NCI-H1092 treated with DMSO at 0.1 percent for 48 hours (cell line): ENCODE measurements at places on chromosomes 7 and 10.
A peak's percentile ranks its signal among the peaks of the same experiment; 100 is the strongest.

GRCh38 chr10:109851616-109852474, 71.5 kb downstream of the XPNPEP1 start:
- DNase-seq: no peak

- DNase-seq: no peak
Measured at GRCh38 chr7:129786825-129787563, 165.8 kb downstream of the UBE2H start.

DNA sequence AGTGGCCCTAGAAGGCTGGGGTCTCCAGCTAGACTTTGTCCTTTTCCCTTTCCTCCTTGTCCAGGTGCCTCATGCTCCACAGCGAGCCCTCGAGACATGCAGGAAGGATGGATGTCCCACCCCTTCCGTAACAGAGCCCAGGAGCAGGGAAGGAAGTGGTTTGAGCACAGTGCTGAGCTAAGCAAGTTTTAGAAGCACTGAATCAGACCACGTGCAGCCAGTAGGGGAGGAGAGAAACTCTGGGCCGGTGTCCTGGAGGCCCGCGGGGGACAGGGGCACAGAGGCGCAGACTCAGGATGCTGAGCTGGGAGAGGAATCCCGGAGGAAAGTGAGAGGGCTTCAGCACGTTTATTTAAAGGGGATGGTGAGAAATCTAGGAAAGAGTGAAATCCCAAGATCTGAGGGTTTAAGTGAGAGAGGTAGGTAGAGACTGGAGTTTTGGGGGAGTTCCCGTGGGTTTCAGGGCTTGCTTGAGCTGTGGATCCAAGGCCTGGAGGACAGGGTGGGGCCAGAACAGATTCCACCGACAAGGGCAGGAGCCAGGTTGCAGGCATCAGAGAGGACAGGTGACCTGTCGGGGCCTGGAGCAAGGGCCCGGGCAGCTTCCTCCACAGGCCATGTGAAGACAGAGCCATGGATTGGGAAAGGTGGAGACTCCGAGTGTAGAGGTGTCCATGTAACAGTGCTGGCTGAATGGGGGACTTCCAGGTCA, 4.4 kb upstream of the IRF5 start:
- no peak for DNase-seq

DNA sequence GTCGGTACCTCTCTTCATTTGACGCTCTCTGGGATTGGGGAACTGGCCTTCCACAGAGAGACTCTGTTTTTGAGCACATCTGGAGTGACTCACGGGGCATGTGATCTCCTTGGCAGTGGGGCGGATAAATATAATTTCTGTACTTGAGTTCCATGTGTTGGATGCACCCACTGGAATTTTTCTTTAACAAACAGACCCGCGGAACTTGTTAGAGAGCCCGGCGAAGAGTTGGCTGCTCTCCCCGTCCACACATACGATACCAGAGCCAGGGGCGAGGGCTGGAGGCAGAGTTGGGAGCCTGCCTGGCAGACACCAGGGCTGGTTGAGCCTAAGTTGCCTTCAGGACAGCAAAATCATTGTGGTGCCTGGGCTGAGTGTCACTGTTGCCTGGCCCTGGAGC, at the start of gene FAM180A:
Gene FAM180A, minus strand, starts transcription at position 44 of the 400 bp plus-strand sequence. CDS start 233 bp downstream, outside the sequence.
- no peak for DNase-seq

DNA sequence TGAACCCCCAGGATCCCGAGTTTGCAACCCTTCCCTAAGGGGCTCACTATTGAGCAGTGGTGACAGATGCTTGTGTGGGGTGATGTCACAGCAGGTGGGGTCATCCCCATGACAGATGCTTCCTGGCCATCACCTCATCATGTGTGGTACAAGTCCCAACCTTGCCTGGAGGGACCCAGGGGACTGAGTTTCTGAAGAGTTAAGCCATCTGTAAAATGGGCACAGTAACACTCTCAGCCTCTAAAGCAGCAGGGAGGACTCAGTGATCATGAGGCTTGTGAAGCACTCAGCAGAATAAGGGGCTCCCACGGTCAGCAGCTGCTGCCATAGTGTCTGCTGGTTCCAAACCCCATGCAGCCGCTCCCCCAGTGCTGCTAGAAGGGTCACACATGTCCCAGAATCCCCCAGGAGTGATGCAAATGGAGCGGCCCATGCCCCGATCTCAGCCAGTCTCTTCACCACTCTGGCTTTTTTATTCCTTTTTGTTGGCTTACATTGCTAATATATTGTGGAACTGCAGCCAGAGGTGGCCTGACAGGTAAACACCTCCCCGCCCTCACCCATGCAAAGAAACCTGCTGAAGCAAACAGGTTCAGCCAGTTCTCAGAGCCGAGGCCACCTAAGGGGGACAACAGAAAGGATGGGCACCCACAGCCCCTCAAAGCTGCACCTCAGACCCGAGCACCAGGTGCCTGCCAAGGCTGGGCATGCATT, 102.1 kb upstream of the PDGFA start:
- no peak for DNase-seq

DNA sequence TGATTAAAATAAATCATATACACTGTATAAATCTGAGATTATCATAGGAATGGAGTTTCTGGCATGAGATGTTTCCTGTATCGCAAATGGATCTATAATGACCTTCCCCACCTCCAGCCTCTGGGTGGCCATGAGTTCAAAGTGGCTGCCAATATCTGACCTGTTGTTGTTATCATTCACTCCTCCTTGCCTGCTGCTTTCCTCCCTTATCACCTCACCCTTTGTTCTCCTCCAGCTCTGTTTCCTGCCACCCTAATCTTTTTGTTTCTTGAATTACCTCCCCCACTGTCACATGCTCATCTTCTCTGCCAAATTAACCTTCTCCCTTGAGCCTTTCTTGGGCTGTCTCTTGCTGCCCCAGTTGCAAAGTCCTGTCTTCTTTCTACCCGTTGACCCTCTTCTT, 12.0 kb downstream of the SCD start:
- no peak for DNase-seq

DNA sequence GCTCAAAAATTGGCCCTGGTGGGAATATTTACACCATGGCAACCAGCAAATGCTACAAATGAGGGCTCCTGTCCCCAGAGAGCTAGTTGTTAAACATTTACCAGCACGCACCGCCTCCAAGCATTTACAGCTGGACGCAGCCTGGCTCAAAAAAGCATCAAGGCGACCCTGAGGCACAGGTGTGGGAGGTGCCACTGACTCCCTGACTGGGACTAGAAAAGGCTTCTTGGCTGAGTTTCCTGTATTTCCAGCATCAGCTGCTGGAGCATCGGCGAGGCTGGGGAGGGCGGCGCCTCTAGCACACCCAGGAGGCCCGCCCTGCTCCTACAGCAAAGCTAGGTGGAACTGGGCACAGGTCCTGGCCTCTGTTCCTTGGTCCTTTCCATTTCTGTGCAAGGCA, 43.5 kb upstream of the ZRANB1 start:
- DNase-seq: no peak

GRCh38 chr10:117948493-117948892, 98.2 kb downstream of the RAB11FIP2 start:
- DNase-seq: no peak

DNA sequence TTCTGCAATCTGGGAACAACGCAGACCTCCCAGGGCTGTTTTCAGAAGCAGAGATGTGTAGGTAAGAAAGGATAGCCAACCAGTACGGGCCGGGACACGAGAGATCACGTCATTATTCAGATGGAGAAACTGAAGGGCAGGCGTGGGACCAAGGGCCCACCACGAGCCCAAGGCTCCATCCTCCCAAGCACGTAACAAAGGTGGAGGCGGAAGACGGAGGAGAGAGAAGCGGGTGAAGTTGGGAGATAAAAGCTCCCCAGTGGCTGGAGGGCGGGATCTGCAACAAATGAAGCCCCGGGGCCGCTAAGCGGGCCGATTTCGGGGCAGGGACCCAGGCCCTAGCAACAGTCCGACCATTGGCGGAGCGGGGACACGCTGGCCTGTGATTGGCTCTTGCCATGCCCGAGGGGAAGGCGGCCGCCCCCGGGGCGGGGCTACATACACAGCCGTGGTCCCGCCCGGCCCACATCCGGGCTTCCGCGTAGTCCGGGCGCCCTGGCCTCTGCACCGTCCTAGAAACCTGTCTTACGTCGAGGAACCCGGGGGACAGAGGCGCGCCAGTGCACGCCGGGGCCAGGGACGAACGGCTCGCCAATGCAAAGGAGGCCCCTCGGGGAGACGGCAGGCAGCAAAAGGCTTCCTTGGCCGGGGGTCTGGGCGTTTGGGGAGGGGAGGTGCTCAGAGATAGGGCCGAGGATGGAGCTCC, 15.5 kb downstream of the HSPB1 start:
- peak; percentile 99 for DNase-seq

GRCh38 chr10:18539335-18539734, 112.1 kb downstream of the NSUN6 start:
- no peak for DNase-seq

GRCh38 chr10:1163204-1163660, 107.0 kb downstream of the WDR37 start:
- DNase-seq: no peak

GRCh38 chr10:125015356-125015944, 73.5 kb downstream of the ZRANB1 start:
- no peak for DNase-seq

DNA sequence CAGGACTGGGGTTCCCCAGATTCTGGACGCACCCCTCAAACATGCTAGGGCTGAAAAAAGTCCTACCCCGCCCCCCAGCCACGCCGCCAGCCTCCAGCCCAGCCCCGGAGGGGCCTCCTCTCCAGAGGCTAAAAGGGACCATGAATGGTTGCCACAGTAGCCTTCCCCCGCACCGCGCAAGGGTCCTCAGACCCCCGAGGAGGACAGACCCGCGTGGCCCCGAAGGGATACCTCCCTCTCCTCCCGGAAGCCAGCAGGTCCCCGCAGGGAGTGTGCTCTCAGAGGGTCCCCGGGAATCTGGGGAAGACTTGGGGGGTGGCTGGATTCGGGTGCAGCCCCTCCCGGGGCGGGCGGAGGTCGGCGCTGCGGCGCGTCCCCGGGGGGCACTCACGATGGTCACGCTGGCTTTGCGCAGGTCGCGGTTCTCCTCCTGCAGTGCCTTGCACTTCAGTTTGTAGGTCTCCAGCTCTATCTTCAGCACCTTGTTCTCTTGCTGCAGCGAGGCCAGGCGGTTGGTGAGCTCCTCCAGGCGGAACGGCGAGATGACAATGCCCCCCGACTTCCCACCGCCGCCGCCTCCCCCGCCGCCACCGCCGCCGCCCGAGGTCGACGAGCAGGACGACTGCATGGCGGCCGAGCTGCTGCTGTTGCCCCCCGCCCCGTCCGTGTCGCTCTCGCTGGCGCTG, 482 bp downstream of the CCDC6 start:
- DNase-seq: no peak

GRCh38 chr10:74486659-74487058, 335.6 kb downstream of the ADK start:
- no peak for DNase-seq

DNA sequence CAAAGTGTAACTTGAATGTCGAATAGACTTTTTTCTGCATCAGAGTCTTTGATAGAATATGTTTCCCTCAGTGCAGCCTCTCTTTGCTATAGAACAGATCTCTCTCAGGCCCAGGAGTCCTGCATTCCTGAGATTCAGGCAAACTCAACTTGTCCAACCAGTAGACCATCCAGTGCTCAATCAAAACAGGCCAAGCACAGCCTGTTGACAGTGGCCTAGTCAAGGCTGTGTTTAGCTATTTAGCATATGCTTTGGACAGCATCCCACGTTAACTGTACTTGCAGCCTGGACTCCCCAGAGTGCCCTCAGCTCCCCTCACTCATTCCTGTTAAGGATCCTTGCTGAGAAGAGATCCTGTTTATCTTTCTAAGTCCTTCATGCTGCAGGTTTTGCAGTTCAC, 16.3 kb downstream of the OR6V1 start:
- no peak for DNase-seq

GRCh38 chr10:121928528-121928884, 675 bp upstream of the ATE1 start:
- no peak for DNase-seq

- no peak for DNase-seq
Measured at GRCh38 chr10:33534416-33534815, 199.9 kb upstream of the NRP1 start.

GRCh38 chr10:124737221-124737620, 7.0 kb downstream of the FAM53B start:
- no peak for DNase-seq

DNA sequence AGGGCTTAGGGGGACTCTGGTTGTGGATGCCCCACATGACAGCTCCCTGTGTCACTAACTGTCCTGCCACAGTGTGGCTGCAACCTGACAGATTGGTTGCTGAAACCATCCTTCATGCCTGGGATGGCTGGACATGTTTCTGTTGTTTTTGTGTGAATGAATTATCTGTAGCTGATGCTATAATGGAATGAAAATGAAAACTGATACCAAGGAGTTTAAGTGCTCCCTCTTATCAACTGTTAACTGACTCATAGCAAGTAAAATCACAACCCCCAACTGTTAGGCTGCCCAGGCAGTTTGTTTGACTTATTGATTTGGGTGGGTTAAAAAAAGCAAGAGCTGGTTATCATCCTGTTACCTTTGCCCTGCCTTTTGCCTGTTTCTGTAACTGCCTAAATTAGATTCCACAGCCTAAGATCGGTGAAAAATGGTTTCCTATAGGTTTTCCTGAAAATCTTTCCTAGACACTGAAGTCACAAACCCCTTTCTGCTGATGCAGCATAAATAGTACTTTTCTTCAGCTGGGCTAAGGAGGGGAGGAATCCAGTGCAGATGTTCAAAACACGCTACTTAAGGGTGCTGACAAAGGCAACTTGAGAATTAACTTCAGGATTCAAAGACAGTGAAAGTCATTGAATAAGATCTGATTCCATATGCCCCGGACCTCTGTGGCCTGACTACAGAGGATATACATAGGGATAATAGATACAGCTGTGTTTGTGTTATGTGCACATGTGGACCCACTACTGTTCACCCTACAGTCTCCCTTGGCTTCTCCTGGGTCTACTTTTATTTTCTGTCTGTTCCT, 5.7 kb downstream of the FRAT2 start:
- DNase-seq: no peak

- DNase-seq: no peak
Measured at GRCh38 chr10:101848408-101848807, 4.8 kb upstream of the KCNIP2 start.

- DNase-seq: no peak
Measured at GRCh38 chr10:21315645-21316220, 209.7 kb downstream of the SKIDA1 start.

DNA sequence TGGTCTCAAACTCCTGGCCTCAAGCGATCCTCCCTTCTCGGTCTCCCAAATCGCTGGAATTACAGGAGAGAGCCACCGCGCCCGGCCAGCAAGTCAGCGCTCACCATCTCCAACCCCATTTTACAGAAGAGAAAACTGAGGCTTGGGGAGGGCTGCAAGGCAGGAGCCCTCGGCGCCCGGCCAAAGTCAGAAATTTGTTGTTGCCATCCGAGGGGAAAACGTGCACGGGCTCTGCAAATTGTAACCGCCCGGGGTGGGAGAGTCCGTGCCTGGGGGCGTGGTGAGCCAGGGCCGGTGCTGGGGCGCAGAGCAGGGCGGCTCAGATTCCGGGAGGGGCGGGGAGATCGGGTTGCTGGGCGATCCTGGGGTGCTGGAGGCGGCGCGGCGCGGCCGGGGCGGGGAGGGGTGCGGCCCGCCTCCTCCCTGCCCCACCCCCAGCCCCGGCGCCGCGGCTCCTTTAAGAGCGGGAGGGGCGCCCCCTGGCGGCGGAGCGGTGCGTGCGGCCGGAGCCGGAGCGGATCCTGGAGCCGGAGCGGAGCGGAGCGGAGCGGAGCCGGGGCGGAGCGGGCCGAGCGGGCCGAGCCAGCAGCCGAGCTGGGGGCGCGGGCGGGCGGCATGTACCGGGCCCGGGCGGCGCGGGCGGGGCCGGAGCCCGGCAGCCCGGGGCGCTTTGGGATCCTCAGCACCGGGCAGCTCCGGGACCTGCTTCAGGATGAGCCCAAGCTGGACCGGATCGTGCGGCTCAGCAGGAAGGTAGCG, at the start of gene VPS37D:
Gene VPS37D, plus strand, starts transcription at position 488 of the 759 bp plus-strand sequence. Its CDS starts 128 bp downstream, at position 616.
- DNase-seq: peak; percentile 86
